Bronchial epithelial cell (primary cell): ENCODE measurements at places on chromosomes 3 and 15.

DNA sequence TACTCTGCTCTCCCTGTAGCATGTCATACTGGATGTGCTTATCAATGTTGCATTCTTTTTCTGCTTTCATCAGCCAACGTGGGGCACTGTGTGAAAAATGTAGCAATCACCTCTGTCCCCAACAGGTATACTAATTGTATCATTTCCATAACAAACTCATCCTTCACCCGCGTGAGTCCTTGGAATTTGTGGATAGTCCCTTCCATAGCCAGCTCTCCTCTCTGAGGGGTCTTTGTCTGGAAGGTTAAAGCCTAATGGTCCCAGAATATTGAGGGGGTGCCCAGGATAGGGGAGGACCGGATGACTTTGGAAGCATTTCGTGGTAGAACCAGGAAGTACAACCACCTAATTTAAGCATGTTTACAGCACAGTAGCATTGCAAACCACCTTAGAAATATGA, 124.6 kb downstream of the FOXB1 start:
- DNase-seq, result no peak

- no peak for DNase-seq
These were observed 64.5 kb downstream of the PGPEP1L start for GRCh38 chr15:98943051-98943508.

DNA sequence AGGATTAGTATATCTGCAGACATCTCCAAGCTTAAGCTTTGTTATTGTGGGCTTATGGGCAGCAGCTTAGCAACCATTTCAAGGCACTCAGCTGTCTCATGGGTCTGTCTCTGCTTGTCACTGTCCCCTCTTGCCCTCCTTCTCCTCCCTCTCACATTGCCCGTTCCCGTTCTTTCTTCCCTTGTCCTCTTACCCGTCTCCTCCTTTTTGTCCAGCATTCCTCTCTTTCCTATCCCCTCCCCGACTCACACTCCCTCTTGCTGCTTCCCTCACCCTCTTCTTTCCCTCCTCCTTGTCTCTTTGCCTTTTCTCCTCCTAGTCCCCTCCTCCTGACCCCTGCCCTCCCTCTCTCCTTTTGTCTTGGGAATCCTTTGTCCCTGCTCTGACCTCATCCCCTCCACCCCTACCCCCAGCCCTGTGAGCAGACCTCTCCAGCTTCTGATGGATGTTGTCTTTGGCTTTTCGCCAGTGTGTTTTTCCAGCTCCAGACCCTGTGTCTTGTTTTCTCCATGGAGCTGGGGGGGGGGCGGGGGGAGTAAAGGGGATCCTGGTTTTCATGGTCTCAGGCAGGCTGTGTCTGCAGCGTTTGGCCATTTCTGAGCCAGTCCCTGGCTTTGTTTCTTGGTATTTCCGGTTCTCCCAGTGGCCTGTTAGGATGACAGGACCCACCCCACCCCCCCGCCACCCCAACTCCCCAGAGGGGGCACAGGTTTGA, 47.9 kb upstream of the TRAK1 start:
- DNase-seq, result no peak

GRCh38 chr15:85497172-85497569, 116.8 kb downstream of the AKAP13 start:
- DNase-seq, result no peak

DNA sequence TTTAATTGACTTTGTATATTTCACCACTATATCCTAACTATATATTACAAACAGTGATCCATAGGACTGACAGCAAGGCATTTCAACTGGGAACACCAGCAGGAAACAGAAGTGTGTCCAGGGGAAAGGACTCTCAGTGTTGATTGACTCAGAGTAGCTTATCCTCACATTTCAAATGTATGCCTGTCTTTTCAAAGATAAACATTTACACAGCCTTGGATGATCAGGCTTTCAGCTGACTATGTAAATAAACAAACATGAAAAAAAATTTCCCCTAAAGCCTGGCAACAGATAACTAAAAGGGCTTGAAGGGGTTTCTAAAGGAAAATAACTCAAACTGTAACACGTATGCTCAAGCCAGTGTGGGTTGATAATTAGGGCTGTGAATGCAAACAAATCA, 321.8 kb downstream of the TBC1D5 start:
- peak; percentile 26 for DNase-seq

- DNase-seq, result peak; percentile 22
These were observed 12.5 kb downstream of the LPP start for GRCh38 chr3:188166441-188166840.

- DNase-seq, result peak; percentile 49
These were observed 1.0 kb downstream of the ZFAND6 start for GRCh38 chr15:80060356-80061006.

DNA sequence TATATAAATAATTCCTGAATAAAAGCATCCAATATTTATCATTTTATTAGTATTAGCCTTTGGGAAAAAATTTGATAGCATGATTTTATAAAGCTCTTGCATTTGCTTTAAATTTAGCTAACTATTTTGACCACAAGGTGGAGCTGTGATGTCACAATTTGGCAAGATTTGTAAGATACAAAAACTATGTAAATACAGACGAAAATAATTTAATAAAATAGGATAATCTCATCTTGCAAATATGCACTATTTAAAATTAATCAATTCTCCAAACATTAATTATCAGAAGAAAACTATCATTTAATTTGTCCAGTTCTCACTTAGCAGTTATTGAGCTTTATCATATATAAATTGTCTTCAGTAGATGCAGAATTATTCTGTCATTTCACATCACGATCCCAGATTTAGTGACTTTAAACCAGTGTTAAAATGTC, 95.4 kb downstream of the PLOD2 start:
- DNase-seq, result peak; percentile 62

GRCh38 chr15:83404121-83404520, 43.0 kb upstream of the SH3GL3 start:
- no peak for DNase-seq

- DNase-seq, result no peak
These were observed 24.0 kb upstream of the AADAC start for GRCh38 chr3:151789853-151790463.

DNA sequence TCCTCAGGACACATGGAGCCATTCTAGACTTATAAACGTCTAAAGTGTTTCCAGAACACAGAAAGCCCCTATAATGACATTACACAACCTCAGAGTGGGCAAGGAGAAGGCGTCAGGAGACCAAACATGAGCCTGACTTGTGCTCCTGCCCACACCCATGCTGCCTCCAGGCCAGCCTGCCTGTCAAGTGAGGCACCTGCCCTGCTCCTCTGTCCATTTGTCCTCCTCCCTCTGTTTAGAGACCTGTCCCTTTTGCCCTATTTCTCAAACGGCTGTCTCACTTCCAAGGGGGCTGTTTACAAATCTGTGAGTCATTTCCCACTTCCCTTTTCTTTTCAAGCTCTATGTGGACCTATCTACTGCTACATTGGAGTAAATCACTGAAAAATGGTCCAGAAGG, 21.0 kb downstream of the ZDHHC3 start:
- peak; percentile 64 for DNase-seq

- DNase-seq, result peak; percentile 86
These were observed 19.2 kb downstream of the RBP2 start for GRCh38 chr3:139457066-139457465.

GRCh38 chr15:33029109-33029652, 165.3 kb downstream of the FMN1 start:
- DNase-seq, result no peak

DNA sequence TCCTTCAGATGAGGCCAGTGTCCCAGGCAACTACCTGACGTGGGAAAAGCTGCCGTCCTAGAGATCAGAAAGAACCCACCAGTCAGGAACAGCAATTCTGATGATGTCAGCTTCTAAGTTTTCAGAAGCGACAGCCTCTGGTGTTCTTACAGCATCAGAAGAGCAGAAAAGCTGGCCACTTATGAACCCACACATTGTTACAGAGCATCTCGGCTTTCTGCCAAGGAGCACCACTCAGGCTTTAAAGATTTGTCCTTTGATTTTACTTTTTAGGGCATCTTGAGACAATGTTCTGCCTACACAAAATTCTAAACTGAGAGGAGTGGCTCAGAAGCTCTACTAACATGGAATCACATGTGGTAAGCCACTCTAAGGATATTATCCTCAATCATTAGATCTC, 49.7 kb upstream of the BOC start:
- no peak for DNase-seq

DNA sequence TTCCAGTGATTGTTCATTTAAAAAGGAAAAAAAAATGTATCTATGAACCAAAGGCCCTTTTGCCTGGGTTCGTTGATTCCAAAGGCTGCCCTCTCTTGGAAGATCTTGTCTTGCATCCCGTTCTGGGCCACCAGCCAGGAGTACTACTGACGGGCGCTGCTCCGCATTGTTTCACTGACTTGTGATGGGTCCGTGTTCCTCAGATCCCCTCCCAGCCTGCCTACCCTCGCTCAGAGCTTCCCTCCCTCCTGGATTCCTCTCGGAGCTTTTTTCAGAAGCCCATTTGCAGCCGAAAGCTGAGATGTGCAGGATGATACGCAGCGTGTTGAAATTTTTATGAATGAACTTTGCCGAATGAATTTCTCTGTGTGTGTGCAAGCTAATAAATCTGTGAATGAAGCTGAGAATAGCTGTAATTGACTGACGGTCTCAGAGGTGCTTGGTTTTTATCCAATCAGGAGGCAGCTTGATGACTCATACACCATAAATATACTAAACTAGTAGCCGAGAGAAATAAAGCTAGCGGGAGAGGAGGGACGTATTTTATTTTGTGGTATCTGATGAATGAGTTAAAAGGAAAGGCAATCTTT, at the start of gene SHC4:
Gene SHC4, minus strand, starts transcription at position 396 of the 590 bp plus-strand sequence. CDS start 904 bp downstream, outside the sequence.
- peak; percentile 86 for DNase-seq

DNA sequence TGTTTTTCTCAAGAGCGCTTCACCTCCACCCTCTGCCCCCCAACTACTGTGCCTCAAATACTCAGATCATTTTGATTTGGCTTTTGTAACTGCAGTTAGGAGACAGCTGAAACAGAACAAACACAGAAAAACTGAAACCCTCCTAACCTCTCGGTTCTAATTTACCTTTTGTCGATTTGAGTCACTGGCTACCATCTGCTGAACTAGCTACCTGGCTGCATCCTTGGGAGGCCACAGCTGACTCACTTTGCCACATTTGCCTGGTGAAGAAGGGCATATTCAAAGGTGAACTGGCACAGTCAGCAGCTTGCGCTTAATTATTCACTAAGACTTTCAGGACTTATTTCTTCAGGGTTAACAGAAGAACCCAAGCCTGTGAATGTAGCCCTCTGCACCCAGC, 117.7 kb downstream of the FOXB1 start:
- DNase-seq, result peak; percentile 5
